Testis (tissue), 5 donors: ENCODE measurements at places on chromosomes 6 and 20. TPM values are rescaled to one million over a fixed set of nuclear protein-coding genes. Genes with fewer than 3 reads are reported as not detected.
A peak's percentile ranks its signal among the peaks of the same experiment; 100 is the strongest.

GRCh38 chr20:44832724-44833123 is 22.4 kb upstream of the RIMS4 start:
- DNase-seq, result no peak

DNA sequence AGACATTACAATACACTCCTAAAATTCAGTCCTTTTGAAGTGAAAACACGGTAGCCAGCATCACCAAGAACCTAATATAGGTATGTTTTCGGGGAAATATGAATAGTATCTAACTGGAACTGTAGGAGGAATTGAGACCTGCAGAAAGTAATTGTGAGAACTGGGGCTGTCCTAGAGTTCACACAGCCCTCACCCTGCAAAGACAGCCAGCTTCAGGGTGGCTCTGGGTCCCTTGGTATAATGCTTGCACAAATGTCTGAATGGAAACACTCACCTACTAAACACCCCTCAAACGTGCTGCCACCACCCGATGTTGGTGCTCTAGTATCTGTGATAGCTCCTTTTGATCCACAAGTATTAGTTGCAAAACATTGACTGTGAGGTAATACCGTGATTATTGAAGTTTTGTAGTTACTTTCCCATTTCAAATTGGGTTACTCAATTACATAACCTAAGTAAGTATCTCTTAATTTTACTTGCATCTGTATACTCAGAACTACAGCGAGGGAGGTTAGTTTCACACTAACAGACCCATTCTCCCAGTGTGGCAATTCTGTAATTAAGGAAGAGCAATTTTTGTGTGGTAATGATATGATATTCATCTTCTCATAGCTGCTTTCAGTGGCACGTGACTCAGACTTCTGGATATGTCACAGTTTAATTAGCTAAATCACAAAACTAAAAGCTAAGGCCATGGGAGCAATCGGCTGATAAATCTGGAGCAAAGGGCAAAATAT is 129.5 kb downstream of the INSM1 start:
- DNase-seq, result no peak

- no peak for DNase-seq
These were observed 326.7 kb upstream of the CNR1 start for GRCh38 chr6:88492824-88493223.

The ADGRF1 gene
- 5.4 TPM for total RNA-seq

- DNase-seq, result peak; percentile 13
These were observed 56.5 kb downstream of the TCP11 start for GRCh38 chr6:35084511-35085203.

DNA sequence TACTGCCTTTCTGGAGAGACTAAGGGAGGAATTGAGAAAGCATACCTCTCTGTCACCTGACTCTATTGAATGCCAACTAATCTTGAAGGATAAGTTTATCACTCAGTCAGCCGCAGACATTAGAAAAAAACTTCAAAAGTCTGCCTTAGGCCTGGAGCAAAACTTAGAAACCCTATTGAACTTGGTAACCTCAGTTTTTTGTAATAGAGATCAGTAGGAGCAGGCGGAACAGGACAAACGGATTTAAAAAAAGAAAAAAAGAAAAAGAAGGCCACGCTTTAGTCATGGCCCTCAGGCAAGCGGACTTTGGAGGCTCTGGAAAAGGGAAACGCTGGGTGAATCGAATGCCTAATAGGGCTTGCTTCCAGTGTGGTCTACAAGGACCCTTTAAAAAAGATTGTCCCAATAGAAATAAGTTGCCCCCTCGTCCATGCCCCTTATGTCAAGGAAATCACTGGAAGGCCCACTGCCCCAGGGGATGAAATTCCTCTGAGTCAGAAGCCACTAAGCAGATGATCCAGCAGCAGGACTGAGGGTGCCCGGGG is 43.1 kb upstream of the RNF182 start:
- no peak for DNase-seq
